A172 (cell line): ENCODE measurements at places on chromosomes 6 and 20. TPM values are rescaled to one million over a fixed set of nuclear protein-coding genes. Genes with fewer than 3 reads are reported as not detected.

Gene PPP1R3G
- 0.22 and 1.5 TPM in 2 replicates for total RNA-seq

Gene AK9
- 3.2 and 7.2 TPM in 2 replicates for total RNA-seq

Gene ESR1
- total RNA-seq: 0.02 TPM in 1 of 2 replicates, not detected in the other

Gene ISM1
- not detected in 2 replicates for total RNA-seq

Gene BNIP5
- not detected in 2 replicates for total RNA-seq

Gene TBC1D20
- total RNA-seq: 29.6 and 29.7 TPM in 2 replicates

Gene TDP2
- total RNA-seq: 32.8 and 35.7 TPM in 2 replicates

Gene INSM1
- total RNA-seq: not detected in 2 replicates

Gene RBPJL
- total RNA-seq: not detected in 2 replicates

Gene CTSZ
- total RNA-seq: 228 and 320 TPM in 2 replicates

Gene DHX16
- total RNA-seq: 30.4 and 36.1 TPM in 2 replicates

Gene SLC35D3
- total RNA-seq: not detected in 2 replicates

Gene POLR1C
- 46.0 and 50.1 TPM in 2 replicates for total RNA-seq

Gene TTBK1
- total RNA-seq: not detected in 2 replicates

Gene NKX2-4
- total RNA-seq: not detected in 2 replicates

Gene PROKR2
- total RNA-seq: not detected in 2 replicates

Gene ATRN
- total RNA-seq: 22.4 and 28.5 TPM in 2 replicates

Gene MACROD2
- 0.02 and 0.46 TPM in 2 replicates for total RNA-seq

Gene SLC17A1
- not detected in 2 replicates for total RNA-seq

Gene FAM209B
- total RNA-seq: not detected in 2 replicates

Gene C20orf141
- total RNA-seq: not detected in 2 replicates

Gene SOX4
- total RNA-seq: 8.8 and 10.5 TPM in 2 replicates

Gene PNPLA1
- total RNA-seq: not detected in 2 replicates

Gene BEND6
- 11.7 and 14.1 TPM in 2 replicates for total RNA-seq

Gene PGC
- not detected in 2 replicates for total RNA-seq

Gene SYTL3
- total RNA-seq: 1.7 and 2.0 TPM in 2 replicates

Gene KCNK5
- total RNA-seq: not detected in 2 replicates

Gene RALGAPA2
- total RNA-seq: 7.4 and 11.8 TPM in 2 replicates
